SK-N-DZ (cell line): ENCODE measurements at places on chromosomes 16 and 17.

DNA sequence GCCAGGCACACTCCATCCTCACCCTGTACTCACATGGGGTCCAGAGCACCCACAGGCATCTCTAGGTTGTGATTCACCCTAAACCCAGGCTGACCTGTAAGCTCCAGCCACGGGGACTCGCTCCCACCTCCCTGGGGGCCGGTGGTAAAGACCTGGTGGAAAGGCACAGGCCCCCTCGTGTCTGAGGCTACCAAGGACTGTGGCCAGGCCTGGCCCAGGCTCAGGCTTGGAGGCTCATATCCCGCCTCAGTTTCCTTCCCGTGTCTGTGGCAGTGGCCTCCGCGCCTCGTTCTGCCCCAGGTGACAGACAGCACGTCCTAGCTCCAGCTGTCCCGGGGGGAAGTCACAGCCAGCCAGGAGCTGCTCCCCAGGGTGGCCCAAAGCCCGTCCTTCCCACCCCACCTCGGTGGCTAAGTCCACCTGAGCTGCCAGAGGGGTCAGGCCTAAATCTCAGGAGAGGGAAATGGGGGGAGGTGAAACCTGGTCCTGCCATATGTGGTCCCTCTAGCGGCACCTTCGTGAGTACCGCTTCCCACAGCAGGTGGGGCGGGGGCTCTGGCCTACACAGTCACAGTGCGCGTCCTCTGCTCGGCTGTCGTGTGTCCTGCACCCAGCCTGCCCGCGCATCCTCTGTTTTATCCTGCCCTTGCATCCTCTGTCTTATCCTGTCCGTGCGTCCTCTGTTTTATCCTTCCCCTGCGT, 12.6 kb downstream of the CDH15 start:
- no peak for DNase-seq

DNA sequence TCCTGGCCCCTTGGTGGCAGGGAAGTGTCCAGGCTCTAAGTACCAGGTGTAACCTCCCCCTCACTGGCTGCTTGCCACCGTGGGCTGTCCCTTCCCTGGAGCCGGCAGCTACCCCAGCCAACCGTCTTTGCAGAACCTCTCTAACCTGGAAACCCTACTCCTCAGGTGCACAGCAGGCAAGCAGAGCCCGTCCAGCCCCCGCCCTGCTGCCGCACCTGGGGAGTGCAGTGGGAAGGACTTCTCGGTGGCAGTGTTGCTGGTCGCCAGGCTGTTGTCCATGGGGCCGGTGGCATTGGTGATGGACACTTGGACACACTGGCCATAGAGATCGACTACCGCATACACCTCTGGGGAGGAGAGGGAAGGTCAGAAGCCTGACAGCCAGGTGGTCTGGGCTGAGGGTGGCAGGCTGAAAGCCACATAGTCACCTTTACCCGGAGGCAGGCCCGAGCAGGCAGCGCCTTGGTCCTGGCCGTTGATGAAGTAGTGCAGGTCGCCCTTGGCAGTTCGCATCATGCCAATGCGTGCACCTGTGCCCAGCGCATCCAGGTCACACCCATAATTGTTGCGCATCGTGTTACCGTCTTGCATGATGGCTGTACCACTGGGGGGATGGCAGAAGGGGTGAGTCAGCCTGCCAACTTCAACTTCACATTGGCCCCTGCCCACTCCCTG, 6.5 kb downstream of the NEURL4 start:
- DNase-seq: no peak

GRCh38 chr17:61362396-61362795, 37.2 kb upstream of the TBX2 start:
- DNase-seq: no peak

DNA sequence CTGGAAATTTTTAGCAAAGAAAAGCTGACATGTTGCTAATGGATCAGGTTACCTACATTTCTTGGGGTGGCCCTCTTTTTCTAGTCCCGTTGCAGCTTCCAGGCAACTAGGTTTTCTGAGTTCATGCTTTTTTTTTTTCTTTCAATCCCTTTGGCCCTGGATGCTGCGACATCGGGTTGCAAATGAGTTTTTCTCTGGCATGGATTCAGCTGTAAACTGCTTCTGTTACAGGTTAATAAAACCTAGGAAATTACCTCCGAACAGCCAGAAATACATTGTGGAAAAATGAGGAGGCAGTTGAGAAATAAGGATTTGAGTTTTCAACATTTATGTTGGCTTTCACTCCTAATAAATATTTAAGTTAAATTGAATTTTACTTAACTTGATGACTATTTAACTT, 149.8 kb upstream of the MAF start:
- no peak for DNase-seq

GRCh38 chr16:30569746-30570635, 1.5 kb downstream of the ZNF688 start:
- DNase-seq: no peak

- no peak for DNase-seq
Measured at GRCh38 chr17:6413065-6413464, 21.9 kb downstream of the AIPL1 start.
